ENCODE measurements at places on chromosomes 4 and X.

GRCh38 chr4:159305129-159305528 lies 202.2 kb downstream of the RAPGEF2 start:
- DNase-seq, result no peak

DNA sequence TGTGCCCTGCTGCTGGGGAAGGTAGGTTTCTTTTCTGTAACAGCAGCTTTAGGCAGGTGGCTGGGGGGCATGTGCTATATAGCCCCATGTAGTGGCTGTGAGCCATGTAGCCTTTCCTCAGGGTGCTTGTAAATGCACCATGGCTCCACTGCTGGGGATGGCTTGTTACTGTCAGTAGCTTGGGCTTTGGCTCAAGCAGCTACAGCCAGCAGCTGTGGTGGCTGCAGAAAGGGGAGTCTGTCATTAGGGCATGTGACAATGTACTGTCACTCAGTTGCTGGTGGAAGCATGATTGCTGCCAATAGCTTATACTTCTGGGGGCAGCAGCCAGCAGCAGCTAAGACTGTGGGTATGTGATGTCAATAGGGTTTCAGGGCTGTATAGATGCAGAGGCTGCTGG lies 33.9 kb upstream of the DDIT4L start:
- no peak for DNase-seq

GRCh38 chr4:184792334-184792733 lies 33.4 kb downstream of the ACSL1 start:
- no peak for DNase-seq

DNA sequence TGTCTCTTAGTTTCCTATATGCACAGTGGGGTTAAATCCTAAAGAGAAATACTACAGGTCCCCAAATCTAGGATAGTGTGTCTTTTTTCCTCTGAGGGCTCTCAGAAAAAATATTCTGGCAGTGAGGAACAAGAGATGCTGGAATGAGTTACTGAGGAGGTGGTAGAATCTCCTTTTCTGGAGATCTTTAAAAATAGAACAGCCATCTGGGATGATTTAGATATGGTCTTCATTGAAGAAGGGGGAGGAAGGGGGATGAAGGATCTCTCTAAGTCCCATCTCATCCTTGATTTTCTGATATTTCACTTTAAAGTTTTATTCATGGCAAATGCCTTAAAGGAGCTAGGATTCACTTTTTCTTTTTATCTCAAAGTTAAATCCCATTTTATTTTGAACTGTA lies 235.0 kb downstream of the MAML3 start:
- DNase-seq, result no peak

GRCh38 chr4:121208244-121209007 lies 44.3 kb upstream of the TNIP3 start:
- no peak for DNase-seq

- no peak for DNase-seq
Measured at GRCh38 chr4:13089659-13089998, 394.5 kb downstream of the RAB28 start.
